ENCODE measurements at places on chromosomes 3 and 15.

GRCh38 chr3:103672346-103672745 is 1237.5 kb downstream of the ZPLD1 start:
- no peak for DNase-seq

DNA sequence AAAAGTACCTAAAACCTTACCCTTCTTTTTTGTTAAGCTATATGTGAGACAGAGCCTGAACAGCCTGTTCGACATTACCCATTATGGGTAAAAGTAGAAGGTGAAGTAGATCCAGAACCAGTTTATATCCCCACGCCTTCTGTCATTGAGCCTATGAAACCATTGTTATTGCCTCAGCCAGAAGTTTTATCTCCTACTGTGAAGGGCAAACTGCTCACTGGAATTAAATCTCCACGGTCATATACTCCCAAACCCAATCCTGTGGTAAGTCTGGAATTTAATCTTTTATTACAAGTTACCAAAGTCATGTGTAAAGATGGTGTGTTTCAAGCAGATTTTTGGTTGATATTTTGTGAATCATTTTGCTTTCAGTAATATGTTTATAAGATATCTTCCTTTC is 47.1 kb upstream of the MAPKBP1 start:
- peak; percentile 37 for DNase-seq

- peak; percentile 20 for DNase-seq
Measured at GRCh38 chr3:100682056-100682853, 27.0 kb upstream of the TFG start.

- DNase-seq = no peak
Measured at GRCh38 chr3:2525968-2526367, 427.3 kb downstream of the CNTN4 start.

DNA sequence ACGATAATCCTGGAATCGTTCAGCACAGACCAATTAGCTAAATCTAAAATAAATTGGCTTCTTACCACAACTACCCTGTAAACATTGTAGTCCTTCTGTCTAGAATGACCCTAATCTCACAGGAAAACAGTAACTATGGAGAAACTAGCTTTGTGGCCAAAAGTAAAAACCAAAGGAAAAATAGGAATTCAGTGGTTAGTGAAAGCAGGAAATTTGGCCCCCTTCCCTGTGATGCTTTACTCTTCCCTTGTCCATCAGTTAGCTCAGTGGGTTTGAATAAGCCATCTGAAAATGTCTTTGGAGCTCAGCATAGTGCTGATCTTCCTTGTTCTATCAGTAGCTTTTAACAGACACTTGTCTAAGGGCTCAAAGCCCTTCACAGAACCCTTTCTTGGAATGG is 1.6 kb downstream of the NMD3 start:
- peak; percentile 18 for DNase-seq

- DNase-seq = no peak
Measured at GRCh38 chr3:61353382-61353781, 102.1 kb upstream of the FHIT start.

GRCh38 chr3:21979706-21980105 is 228.7 kb upstream of the ZNF385D start:
- DNase-seq = no peak

GRCh38 chr3:47019201-47019600 is 39.7 kb downstream of the NBEAL2 start:
- no peak for DNase-seq

DNA sequence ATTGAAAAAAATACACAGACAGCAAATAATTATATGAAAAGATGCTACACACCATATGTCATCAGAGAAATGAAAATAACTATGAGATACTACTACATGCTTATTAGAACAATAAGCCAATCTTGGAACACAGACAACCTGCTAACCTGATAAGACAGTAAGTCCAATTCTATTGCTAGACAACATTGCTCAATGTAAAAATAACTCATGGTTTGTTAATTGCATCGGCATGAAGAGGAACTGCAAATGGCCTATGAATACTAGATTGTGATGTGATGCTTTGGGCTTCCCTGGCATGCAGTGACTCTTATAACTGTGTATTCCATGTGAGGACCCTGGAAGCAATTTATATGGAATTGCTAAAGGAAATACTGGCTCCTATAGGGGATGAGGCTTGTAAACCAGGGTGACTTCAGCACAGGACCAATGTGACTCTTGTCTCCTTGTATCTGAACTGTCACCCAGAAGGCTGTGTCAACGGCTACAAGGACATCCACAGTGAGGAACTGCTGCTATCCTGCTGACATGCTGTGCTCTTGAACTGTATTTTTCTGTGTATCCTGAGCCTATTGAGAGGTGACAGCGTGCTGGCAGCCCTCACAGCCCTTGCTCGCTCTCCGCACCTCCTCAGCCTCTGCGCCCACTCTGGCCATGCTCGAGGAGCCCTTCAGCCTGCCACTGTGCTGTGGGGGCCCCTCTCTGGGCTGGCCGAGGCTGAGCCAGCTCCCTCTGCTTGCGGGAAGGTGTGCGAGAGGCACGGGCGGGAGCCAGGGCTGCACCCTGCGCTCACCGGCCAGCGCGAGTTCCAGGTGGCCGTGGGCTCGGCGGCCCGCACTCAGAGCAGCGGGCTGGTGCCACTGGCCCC is 385.7 kb downstream of the CNTN4 start:
- no peak for DNase-seq

DNA sequence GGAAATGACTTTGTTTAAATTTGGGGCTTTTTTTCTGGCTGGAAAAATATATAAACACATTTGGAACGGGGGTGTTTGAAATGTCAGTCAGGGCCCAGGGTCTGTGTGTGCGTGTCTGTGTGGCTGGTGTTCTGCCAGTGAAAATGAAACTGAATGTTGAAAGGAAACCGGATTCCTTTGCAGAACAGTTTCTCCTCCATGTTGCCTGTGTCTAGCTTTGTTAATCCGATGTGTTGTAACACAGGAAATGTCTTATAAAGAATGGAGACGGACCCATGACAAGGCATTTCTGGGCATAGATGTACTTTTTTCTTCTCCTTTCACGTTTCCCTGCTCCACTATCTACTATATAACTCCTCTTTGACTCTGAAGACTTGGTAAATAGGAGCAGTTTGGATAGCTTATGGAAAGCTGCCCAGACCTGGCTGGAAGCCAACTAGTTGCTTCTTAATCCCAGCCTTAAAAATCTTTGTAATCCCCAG is 2.8 kb downstream of the SQOR start:
- DNase-seq = peak; percentile 57

DNA sequence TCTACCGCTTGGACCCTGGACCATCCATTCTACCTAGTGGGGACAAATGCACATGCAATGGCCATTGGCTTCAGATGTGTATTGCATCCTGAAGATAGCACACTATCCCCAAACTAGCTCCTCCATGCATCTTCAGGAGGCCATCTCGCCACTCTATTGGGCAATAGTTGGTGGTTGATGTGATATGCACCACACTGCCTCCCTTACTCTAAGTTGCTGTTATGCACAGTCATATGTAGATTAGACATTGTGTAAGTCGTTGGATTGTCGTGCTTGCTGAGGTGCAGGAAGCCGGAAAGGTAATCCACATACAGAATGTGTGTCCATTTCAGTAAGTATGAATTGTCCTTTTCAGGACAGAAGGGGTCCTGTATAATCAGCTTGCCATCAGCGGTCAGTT is 26.7 kb upstream of the PLA2G4D start:
- DNase-seq = no peak

GRCh38 chr15:98150084-98150483 is 189.6 kb downstream of the ARRDC4 start:
- DNase-seq = no peak

- no peak for DNase-seq
Measured at GRCh38 chr15:79373113-79373512, 59.0 kb upstream of the MINAR1 start.

Data from AG20443 (cell line).